ENCODE measurements at places on chromosomes 5 and 9.

DNA sequence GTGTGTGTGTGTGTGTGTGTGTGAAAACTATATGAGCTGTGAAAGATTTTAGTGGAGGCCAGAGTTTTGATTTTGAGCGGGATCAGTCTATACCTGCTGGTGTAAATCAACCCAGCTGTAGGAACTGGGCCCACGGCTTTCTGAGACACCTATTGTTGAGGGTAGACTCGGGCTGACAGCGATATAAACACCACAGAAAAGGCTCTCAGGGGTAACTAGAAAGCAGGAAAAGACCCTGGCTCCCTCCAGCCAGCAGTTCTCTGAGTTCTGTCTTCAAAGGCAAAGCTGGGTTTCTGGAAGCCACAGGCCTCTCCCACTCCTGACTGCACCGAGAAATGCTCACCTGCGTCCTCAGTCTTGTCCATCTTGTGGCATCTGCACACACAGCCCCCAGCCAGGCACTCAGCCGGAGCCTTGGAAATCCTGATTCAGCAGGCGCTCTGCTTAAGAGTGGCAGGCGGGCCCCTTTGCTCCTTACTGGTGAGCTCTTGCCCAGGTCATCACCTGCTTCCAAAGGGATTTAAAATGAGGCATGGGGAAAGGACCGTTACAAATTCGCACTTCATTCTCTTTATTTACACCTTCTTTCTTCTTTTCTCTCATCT is 223.3 kb downstream of the NDUFS4 start:
- DNase-seq: no peak

GRCh38 chr9:110583237-110583636 is 3.7 kb upstream of the SVEP1 start:
- no peak for DNase-seq

GRCh38 chr5:136403346-136403745 is 38.0 kb upstream of the TRPC7 start:
- DNase-seq: no peak

DNA sequence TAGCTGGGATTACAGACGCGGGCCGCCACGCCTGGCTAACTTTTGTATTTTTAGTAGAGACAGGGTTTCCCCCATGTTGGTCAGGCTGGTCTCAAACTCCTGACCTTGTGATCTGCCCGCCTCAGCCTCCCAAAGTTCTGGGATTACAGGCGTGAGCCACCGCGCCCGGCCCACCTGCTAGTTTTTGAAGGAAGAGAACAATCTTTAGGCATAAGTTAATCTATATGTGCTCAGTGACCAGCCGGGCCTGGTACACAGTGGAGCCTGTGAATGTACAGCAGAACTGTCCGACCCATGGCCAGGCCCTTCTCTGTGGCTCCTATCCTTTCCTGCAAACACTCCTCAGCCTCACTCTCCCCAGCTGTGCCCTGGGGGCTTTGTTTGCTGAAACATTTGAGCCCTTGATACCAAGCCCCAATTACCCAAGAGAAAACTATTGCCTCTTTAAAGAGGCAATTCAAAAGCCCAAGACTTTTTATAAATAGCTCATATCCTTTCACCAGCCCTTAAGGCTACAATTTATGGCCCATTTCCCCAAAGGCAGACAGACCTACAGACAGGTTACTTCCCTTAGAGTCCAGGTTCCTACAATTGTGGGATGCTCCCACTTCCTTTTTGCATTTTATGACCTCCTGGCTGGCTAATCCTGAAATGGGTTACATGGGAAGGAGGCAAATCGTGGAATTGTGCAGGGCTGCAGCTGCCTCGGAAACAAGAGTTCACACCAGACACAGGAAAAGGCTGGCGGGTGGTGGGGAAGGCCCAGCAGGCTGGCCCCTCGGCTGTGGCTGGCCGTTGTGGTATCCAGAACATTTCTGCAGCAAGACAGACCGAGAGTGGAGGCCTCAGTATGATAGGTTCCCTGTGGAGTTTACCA is 37.5 kb downstream of the SPRY4 start:
- no peak for DNase-seq

GRCh38 chr5:94692581-94692980 is 74.1 kb downstream of the SLF1 start:
- no peak for DNase-seq

- DNase-seq: no peak
Measured at GRCh38 chr5:160539431-160539830, 117.8 kb downstream of the PTTG1 start.

DNA sequence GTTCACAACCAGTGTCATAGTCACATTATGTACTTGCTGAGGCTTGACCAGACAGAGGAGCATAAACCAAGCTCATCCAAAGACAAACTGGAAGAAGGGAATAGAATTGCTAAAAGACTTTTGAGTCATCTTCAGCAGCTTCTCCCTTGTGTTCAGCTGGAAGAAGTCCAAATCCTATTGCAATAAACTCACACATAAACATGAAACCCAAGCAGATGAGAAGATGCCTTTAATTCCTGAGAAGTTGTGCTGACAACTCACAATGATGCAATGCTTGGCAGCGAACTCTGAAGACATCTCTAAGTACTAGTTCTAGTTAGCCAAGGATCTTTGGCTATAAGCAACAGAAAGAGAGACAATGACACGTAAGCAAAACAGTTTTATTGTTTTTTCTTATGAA is 642.1 kb downstream of the KCTD16 start:
- DNase-seq: no peak

DNA sequence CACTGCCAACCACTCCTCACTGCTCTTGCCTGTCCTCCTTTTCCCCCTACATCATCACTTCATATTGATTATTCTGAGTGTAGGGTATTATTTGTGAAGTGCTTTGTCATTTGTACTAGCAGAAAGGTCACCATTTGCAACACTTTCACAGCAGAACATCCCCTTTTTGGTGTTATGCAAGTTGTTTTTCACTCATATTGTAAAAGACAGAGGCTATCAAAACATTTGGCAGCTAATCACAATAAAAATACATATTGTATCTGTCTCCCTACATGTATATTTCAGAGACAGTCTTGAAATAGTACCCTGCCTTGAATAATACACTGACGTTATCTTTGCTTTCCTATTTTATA is 82.3 kb downstream of the ANXA1 start:
- DNase-seq: no peak

GRCh38 chr5:13081116-13081515 is 863.4 kb downstream of the DNAH5 start:
- DNase-seq: no peak
